Hepatic stellate cell (primary cell): ENCODE measurements at places on chromosomes 12 and 14.

- DNase-seq: no peak
These were observed 57.0 kb upstream of the EGLN3 start for GRCh38 chr14:34007902-34008301.

DNA sequence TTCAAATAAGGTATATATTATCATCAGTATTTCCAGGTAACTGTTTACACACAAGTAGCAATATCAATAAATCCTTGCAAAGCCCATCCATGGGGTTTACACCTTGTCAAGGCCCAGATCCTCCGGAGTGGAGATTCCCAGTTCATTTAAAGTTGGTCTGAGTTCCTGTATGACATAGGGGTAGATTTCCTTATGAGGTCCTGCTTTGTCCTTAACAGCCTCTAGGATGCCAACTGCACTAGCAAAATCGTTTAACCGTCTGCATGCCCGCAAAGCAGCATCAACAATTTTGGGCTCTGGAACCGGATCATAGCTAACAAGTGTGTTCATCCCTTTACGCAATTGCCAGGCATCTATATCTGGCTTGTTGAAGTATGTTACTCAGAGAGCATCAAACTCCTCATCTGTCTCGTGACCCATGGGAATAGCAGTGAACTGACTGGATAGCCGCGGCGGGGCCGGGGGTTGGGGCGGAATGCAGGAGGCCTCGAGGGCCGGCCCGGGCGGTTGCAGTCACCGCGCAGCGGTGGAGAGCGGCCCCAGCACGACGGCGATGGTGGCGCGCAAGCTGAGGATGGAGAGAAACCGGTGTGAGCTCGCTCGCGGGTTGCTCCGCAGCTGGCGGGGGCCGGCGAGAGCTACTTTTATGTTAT is 30.6 kb upstream of the FBXO34 start:
- DNase-seq: no peak

DNA sequence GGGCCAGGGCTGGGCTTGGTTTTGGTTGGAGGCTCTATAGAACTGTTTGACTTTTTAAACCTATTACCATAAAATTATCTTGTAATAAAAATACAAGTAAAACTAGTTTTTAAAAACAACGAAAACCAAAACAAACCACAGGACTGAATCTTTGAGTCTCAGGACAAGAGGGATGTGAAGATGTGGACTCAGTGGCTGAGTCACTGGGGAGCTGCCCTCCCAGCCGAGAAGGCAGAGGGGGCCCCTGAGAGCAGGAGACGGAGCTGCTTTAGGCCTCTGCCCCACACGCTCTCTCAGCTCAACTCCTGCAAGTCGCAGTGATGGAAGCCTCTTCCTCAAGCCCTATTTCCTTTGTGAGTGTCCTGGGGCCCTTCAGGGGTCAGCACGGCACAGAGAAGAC is 59.0 kb downstream of the CDC42BPB start:
- peak; percentile 83 for DNase-seq

DNA sequence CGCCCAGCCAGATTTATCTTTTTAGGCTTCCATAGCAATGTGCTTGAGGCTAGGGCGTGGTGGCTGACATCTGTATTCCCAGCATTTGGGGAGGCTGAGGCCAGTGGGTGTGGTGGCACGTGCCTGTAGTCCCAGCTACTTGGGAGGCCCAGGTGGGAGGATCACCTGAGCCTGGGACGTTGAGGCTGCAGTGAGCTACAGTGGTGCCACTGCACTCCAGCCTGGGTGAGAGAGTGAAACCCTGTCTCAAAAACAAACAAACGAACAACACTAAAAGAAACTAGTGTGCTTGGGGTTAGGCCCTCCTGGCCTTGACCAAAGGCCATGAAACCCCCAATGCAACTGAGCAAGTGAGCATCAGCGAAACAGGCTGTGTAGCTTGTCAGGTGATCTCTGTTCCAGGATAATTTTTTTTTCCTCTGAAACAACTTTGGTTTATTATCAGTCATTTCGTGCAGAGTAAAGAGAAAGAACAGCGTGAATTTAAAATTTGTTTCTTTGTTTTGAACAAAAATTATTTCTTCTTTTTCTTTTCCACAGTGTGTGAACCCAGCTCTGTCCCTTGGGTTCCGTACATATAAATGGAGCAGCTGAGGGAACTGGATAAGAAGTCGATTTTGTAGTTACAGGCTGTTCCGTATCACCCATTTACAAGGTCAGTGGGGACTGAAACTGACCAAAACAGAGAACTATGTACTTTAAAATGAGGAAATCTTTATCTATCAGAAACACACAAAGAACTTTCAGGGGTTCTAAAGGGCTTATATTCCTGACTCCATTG is 8.8 kb upstream of the TUBA1C start:
- no peak for DNase-seq

DNA sequence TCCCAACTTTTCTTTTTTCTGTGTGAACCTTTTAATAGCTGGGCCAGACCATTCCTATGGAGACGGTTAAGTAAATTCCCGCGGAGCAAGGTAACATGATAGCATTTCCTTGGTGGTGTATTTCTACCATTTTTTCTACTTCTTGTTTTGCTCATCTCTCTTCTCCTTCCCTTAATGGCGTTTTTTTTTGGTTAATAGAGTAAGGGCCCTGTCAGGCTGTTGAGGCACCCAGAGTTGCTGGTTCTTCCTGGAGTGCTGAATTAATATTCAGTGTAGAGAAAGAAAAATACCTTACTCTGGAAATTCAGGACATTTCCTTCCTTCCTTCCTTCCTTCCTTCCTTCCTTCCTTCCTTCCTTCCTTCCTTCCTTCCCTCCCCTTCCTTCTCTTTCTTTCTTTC is 137.6 kb downstream of the KTN1 start:
- DNase-seq: no peak

DNA sequence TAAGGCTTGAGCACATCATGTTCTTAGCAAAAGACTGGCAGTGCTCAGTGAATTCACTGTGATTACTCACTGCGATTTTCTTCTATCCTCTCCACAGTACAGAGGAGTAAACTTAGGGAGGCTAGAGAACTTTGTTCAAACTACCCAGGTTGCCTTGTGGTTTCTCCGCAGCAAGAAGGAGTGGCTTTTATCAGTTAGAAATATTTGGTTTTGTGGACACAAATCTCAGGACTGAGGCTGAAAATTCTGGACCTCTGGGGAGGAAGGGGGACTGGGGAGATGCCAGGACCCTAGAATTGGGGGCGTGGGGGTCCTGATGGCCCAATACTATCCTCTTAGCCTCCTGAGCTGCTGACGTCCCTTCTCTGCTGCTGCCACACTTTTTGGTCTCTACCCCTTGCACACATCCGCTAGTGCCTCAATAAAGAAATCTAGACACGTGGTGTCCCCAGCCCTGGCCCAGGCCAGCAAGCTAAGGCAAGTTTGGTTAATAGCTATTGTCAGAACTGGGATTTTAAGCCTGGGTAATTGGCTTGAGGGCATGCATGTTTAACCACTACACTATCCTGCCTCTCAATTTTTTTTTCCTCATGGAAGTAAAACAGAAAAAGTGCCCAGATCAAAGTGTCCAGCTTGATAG is 842 bp downstream of the OAS2 start:
- no peak for DNase-seq
